ENCODE measurements at places on chromosomes 7 and 10.

DNA sequence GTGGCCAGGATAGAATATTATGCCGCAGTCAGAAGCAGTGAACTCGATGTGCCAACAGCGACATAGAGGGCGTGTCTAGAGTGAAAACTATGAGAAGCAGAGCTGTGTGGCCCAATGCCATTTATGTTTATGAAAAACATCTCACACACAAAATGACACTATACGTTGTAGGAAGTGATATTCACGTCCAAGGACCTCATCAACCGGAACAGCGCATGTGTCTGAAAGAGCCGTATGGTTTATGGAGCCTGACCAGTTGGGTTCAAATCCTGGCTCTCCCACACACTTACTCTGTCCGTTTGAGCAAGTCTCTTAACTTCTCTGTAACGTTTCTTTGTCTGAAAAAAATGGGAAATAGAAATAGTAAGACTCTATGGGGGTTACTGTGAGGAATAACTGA lies 20.5 kb downstream of the TAS2R40 start:
- DNase-seq: no peak

DNA sequence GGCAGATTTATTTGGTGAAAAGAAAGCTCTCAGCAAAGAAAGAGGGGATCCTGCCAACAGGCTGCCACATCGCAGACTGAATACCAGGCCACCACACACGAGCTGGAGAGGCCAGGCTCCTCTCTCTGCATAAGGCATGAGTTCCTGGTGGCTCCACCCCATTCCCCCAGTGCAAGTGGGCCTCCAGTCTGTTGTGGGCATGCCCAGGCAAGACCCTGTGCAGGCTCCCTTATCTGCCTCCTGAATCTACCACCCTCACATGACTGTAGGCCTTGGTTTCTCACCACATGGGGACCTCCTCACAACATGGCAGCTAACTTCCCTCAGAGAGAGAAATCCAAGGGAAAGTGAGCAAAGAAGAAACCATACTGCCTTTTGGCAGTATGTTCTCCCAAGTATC lies 26.7 kb upstream of the CUL1 start:
- DNase-seq: peak; percentile 54

DNA sequence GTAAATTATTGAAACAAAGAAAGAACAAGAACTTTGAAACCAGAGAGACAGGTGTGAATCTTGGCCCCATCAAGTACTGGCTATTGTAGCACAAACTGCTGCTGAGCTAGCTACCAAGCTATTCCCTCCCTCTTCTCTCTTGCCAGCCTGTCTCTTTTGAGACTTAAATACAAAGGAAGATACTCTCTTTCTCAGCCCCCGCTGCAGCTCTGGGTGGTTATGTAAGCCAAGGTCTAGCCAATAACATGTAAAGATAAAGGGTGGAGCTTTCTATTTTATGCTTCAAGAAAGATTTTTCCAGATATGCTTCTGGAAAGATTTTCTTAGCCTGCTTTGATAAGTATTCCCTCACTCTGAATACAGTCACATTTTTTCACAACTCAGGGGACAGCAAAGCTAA lies 17.2 kb downstream of the BAZ1B start:
- DNase-seq: no peak

DNA sequence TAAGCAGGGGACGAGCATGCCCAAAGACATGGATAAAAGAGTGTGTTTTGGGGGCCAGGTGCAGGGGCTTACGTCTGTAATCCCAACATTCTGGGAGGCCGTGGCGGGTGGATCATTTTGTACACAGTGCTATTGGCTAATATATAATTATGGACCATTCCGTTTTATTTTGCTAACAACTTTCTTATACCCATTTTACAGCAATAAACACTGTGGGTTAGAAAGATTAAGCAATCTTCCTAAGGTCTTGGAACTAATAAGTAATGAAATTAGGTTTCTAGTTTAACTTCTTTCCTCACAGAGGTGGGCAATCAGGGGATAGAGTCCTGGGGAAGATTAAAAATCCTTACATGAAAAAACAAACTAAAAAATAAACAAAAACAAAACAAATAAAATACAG lies 3.4 kb downstream of the GGCT start:
- no peak for DNase-seq

GRCh38 chr10:121183236-121183635 lies 332.1 kb downstream of the WDR11 start:
- peak; percentile 95 for DNase-seq

- DNase-seq: no peak
Measured at GRCh38 chr7:55468495-55468894, 103.4 kb downstream of the LANCL2 start.

- peak; percentile 75 for DNase-seq
Measured at GRCh38 chr7:130352194-130353074, 7.8 kb downstream of the CPA5 start.

GRCh38 chr10:44955413-44956070 lies 4.1 kb upstream of the RASSF4 start:
- DNase-seq: peak; percentile 22

GRCh38 chr10:89304446-89304845 lies 2.6 kb downstream of the IFIT2 start:
- no peak for DNase-seq

DNA sequence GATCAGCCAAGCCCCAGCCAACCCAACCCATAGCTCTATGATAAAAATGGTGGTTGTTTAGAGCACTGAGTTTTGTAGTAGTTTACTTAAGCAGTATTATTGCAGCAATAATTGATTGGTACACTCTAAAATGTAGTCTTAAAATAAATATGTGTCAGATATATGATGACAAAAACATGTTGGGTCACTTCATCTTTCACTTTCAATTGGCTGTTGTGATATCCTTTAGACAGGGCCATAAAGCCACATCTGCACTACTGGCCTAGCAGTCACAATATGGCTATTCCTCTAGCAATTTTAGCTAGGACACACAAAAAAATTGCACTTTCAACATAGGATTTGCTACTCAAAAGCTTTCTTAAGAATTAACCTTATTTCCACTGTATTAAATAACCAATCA lies 5.9 kb upstream of the CAV1 start:
- DNase-seq: no peak

DNA sequence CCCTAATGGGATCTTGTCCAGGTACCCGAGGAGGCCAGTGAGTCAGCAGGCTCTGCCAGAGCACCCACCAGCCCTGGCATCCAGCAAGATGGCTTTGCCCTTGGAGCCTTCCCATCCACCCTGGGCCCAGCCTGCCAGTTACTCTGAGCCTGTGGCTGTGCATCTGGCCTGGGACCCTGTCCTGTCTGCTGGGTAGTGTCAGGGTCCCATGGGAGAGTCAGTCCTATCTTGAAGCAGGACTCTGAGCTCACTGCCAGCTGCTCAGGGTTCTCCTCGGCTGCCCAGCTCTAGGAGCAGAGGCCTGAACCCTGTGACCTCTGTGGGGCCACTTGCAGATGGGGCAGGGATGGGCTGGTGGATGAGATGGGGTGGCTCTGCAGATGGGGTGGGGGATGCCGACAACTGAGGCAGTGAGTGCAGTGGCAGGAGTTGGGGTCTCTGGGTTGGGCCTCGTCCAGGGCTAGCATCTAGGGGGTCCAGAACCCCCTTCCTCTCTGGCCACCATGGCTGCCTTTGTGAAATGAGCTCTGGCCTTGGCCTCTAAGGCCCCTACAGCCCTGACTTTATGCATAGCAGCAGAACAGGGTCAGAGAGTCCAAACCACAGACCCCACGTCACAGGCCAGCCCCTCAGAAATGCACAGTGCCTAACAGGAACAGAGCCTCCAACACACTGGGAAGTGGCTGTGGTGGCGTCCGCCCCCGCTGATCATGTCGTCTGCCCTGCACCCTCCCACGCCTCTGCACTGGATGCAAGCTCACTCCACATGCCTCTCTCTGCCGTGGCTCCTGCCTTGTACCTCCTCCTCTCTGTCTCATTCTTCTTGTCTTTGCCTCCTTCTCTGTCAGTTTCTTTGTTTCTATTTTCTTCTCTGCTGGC lies 88.1 kb upstream of the RET start:
- DNase-seq: no peak

- no peak for DNase-seq
Measured at GRCh38 chr10:44316922-44317215, 68.0 kb downstream of the CXCL12 start.

- DNase-seq: no peak
Measured at GRCh38 chr10:113169853-113170460, 219.9 kb downstream of the TCF7L2 start.

DNA sequence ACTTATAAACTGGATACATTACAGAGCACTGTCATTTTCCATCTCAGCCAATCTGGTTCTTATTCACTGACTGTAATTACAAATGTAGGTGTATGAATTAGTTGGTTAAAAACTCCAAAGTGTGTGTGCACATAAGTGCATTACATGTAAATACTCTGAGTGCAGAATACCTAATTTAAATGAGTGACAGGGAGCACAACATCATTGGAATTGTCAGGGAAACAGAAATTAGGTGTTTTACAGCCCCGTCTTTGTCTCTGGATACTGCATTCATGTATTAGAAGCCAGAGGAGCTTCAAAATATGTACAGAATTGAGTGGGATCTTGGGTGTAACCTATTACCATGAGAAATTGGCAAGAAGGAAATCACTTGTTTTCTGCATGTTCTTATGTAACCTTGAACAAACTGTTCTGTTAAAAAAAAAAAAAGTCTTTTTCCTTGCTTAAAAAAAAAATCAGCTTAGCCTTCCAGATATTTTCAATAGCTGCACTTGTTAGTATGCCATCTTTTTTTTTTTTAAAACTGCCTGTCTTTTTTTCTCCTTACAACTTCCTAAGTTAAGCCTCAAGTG lies 31.1 kb downstream of the CELF2 start:
- DNase-seq: no peak

GRCh38 chr10:101075775-101076174 lies 14.0 kb downstream of the KAZALD1 start:
- DNase-seq: peak; percentile 36

- DNase-seq: no peak
Measured at GRCh38 chr10:6142644-6143043, 53.8 kb downstream of the RBM17 start.

GRCh38 chr10:614790-615582 lies 74.5 kb downstream of the DIP2C start:
- DNase-seq: peak; percentile 36

- DNase-seq: no peak
Measured at GRCh38 chr10:107498983-107499382, 334.5 kb upstream of the SORCS1 start.

DNA sequence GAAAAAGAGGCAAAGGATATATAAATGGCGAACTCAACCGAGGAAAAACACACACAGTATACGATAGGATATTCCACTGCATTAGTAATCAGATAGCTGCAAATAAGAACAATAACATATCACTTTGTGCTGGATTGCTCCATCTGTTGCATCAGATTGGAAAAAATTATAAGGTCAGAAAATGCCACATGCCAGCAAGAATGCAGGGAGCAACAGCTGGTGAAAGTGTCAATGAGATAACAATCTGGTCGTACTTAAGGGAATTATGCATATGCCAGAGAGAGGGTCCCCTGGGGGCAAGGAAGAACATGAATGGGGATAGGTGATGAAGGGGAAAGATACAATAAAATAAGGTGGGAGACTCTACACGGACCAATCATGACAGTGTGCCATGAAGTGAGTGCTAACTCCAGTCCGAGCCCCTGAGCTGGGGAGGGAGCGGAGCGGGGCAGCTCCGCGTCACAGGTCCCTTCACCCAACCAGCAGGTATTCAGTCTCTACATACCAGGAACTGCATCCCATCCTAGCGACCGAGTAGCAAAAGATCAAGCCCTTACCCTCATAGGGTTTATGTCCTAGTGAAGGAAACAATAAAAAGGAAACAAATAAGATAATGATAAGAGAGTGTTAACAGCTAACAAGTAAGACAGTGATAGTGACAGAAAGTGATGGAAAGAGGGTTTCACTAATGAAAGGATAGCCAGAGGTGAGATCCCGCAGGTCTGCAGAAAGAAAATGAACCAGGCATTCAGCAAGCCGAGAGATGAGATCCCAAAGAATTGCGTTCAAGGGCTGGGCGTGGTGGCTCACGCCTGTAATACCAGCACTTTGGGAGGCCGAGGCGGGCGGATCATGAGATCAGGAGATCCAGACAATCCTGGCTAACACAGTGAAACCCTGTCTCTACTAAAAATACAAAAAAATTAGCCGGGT lies 9.4 kb downstream of the MPP7 start:
- DNase-seq: peak; percentile 82

GRCh38 chr10:58086763-58087150 lies 180.9 kb downstream of the IPMK start:
- DNase-seq: no peak

GRCh38 chr10:22374489-22375126 lies 29.3 kb downstream of the SPAG6 start:
- DNase-seq: no peak

GRCh38 chr7:77315182-77315591 lies 101.0 kb downstream of the GSAP start:
- no peak for DNase-seq

DNA sequence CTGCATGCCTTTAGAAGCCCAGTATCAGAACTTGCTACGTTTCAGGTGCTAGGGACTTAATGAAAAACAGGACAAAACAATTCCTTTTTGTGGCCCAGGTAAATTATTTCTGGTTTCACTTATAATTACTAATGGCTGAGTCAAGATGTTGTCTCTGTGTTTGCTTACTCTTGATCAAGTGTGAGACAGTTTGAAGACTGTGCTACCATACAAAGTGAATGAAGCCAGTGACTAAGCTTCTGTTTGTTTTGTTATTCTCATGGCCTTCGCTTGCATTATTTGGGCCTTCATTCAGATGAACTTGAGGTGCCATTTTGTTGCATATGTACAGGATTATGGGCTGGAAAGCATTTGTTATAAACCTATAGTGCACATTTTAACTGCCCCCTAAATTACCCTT lies 17.9 kb downstream of the SMNDC1 start:
- no peak for DNase-seq

DNA sequence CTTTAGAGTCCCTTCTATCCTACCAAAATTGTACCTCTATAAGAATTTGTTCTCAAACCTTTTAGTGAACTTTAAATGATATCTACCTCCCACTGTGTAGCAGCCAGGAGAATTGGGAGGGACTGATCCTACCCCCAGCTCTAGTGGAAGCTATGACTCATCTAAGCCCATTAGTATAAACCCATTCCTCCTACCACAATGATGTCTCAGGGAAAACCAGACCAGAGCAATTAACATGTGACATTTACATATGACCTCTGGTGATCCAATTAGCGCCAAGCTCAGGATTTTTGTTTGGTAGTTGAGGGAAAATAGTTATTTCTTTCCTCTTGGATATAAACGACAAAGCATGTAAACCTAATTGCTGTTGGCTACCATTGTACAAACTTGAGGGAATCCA lies 33.1 kb upstream of the R3HCC1L start:
- DNase-seq: no peak

DNA sequence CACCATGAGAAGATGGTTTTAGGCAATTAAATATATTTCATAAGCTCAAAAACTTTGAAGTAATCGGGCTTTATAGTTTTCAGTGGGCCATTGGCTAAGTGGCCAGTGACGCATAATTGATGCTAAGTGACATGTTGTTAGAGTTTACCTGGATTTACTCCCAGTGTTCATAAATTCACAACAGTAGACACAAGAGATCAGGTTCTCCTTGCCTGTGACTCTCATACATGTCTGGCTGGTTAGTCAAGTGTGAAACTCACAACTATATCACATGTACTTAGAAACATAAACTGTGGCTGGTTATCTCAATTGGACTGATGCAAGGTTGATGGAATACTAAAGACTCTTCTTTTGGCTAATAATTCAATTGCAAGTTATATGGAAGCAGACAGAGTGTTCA lies 26.2 kb downstream of the ASB15 start:
- peak; percentile 68 for DNase-seq
